ENCODE measurements at places on chromosomes 3 and 15. TPM values are rescaled to one million over a fixed set of nuclear protein-coding genes. Genes with fewer than 3 reads are reported as not detected.

CLSTN2 gene
- 5.7 TPM for polyA plus RNA-seq

ECE2 gene
- polyA plus RNA-seq: not detected

DNA sequence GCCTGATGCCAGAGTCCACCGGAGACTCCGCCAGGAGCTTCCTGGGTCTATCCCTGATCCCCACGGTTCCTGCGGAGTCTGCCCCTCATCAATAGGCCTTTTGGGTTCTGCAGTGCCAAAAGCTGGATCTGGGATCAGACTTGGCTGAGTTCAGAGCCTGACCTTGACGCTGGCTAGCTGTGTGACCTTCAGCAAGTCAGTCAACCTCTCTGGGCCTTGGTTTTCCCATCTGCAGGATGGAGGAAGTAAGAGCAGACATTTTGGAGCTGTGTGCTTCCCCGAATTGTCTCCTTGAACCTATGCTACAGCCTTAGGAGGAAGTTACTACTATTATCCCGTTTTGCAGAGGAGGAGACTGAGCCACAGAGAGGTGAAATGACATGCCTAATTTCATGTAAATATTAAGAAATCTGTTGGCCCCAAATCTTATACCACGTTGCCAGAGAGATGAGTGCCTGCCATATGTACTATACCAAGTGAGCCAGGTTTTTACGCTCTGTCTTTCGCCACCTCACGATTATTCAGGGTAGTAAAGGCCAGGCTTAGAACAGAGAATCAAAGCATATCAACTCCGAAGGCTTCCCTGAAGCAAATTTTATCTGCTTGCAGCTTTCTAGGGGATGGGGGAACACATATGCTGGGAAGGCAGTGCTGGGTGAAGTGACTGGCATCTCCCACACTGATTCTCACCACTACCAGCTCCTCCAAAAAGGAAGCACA is 112.5 kb downstream of the SRGAP3 start:
- DNase-seq: no peak

DNA sequence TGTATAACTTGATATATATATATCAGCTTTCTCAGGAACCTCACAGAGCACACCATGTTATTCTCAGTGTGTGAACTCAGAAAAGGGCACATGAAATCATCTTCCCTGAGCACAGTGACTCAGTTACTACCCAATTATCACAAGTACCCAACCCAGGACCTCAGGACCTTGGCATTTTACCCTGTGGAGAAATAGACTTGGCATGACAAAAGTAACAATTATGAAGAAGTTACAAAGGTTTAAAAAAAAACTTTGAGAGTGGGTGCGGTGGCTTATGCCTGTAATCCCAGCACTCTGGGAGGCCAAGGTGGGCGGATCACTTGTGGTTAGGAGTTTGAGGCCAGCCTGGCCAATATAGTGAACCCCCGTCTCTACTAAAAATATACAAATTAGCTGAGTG is 52.4 kb downstream of the ONECUT1 start:
- no peak for DNase-seq

P2RY14 gene
- not detected for polyA plus RNA-seq

NPTN gene
- 94.2 TPM for polyA plus RNA-seq
